Kidney epithelial cell (primary cell): ENCODE measurements at places on chromosomes 4 and X. TPM values are rescaled to one million over a fixed set of nuclear protein-coding genes. Genes with fewer than 3 reads are reported as not detected.
A peak's percentile ranks its signal among the peaks of the same experiment; 100 is the strongest.

GRCh38 chrX:149205937-149206336 is 299.2 kb downstream of the IDS start:
- DNase-seq, result no peak

- DNase-seq, result no peak
Observed at GRCh38 chr4:120228086-120228485, 161.4 kb upstream of the MAD2L1 start.

GRCh38 chrX:64152857-64153256 is 52.7 kb downstream of the AMER1 start:
- DNase-seq, result no peak

DNA sequence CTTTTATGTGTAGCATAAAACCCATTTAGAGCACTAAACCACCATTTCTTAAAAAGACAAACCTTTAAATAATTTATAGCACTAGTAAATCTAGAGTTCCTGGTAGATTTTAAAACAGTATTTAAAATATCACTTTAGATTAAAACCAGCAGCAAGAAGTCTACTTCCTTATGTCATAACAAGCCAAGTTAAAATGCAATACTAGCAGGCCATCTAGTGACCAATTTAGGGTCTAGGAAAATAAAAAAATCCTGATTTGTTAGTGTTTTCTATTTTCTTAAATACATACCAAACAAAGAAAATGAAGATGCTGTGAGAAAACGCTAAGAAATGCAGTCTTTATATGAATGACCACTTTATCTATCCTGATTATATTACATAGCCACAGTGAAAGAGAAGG is 53.9 kb downstream of the PAPSS1 start:
- DNase-seq, result no peak

DNA sequence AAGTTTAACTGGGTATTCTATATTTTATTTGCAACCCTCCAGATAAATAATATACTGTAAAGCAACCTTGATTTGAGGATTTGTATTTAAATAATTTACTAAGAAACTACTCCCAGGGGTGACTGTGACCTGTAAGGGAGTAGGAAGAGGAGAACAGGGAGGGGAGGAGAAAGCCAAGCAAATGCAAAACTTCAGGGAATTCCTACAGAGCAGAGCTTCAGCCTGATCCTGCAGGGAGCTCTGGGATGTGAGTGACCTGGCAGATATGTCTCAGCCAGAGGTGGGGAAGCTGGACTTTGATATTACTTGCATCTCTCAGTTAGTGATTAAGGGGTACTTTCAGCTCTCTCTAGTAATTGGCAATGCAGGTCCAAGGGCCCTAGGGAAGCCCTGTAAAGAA is 302.0 kb downstream of the FRMPD4 start:
- DNase-seq, result no peak

DNA sequence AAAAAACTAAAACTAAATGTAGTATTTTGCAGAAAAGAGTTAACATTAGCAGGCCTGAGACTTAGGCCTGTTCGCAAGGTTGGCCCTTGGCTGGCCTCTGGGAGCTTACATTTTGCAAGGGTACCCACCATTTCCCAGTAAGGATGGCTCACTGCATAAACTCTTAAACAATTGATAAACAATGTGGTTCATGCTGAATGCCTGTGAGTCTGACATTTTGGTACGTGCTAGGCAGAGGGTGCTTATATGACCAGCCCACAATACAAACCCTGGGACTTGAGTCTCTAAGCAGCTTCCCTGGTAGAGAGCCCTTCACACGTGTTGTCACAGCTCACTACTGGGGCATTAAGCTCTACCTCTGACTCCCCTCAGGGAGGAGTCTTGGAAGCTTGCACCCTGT is 7.4 kb downstream of the PRPS2 start:
- no peak for DNase-seq

- no peak for DNase-seq
Observed at GRCh38 chr4:243426-243825, 61.8 kb downstream of the ZNF732 start.

GRCh38 chr4:114019969-114020358 is 40.5 kb upstream of the ARSJ start:
- no peak for DNase-seq

GRCh38 chr4:133287396-133287795 is 138.3 kb downstream of the PCDH10 start:
- no peak for DNase-seq

DNA sequence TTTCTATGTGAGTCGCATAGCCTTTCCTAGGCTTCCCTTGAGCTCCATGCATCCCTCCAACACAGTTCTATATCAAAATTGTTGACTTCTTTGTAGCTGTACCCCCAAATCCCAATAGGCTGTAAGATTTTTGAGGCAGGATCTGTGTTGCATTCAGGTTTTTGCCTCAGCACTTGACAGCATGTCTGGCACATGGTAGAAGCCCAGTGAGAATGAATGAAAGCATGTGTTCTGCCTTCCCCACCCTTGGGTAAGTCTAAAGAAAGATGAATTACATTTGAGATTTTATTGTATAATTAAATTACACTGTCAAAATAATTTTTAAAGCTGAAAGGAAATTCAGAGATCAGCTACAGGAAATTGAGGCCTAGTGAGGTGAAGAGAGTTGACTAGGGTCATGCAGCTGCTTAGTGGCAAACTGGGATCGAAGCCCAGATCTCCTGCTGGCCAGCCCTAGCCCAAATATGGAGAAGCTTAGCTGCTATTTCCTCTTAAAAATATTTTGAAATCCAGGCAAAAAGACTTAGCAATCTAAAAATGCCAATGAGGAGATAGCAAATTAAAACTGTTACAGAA is 122.5 kb downstream of the SPATA18 start:
- no peak for DNase-seq

DNA sequence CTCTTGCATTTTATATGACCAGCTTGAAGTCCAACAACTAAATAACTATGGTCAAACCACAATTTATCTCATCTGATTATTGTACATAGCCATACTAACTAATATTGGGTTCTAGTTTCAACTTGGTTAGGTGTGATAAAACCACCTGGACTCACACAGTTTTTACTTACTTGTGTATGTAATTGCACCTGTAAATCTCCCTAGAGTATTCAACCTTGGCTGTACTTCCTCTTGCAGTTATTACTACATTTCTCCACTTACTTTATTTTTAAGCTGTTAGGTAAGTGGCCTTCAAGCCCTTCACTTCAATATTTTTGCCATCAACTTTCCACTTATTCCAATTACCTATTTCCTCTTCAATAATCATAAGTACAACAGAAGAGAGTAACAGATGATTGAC is 115.8 kb upstream of the ANKRD50 start:
- DNase-seq, result no peak

- DNase-seq, result peak; percentile 25
Observed at GRCh38 chr4:143025081-143025704, 159.5 kb upstream of the USP38 start.

GRCh38 chrX:115968436-115969252 is 201.9 kb upstream of the AGTR2 start:
- peak; percentile 12 for DNase-seq

DNA sequence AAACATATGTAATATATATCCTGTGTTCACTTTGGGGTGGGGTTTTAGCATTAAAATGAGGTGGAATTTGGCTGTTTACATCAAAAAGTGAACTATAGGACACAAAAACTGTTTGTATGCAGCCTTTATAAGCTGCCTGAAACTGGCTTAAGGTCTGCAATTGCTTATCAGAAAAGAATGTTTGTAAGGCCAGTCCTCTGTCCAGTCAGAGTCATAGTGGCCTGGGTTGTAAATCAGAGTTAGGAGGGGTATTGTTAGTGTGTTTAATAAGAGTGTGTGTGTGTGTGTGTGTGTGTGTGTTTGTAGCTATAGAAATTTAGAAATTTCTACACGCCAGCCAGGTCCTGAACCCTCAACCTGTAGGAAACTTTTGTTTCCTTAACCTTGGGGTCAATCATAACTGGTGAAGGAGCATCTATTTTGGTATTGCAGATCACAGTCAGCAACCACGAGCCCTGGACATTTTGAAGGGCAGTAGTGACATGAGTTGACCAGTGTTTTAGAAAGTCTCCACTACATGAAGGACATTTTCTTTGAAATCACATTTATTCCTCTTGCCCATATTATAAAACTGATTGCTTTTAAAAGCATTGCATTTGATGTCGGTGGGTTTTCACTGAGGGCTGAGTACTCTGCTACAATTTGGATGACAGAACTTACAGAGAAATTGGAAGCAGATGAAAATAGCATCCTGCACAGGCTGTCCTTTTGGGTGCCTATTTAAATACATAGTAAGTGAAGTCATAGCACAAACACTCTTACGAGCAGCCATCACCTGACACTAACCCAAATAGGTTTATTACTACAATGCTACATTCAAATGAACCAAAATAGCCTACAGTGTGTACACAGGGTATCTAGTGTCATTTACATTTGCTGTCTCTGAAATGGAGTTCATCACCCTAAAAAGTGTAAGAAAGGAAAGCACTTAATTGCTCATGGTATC is 11.2 kb upstream of the TMEM154 start:
- no peak for DNase-seq

- no peak for DNase-seq
Observed at GRCh38 chr4:17482716-17483115, 29.2 kb downstream of the QDPR start.

DNA sequence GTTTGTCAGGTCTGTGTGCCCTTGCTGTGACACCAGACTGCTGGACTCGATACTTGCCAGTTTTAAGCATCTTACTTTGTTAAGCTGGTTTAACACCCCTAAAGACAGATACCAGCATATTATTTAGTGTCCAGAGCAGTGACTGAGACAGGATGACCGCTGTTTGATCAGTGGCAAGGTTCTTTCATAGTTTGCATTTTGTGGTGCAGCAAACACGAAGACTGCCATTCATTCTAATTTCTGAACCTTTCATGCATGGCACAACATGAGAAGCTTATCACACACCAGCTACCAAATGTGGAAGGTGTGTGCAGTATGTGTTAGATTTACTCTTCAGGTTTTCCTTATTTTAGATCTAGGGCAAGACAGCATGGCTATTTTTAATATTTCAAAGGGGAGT is 28.2 kb downstream of the JADE1 start:
- DNase-seq, result no peak

GRCh38 chr4:132264176-132264575 is 884.9 kb upstream of the PCDH10 start:
- no peak for DNase-seq

DNA sequence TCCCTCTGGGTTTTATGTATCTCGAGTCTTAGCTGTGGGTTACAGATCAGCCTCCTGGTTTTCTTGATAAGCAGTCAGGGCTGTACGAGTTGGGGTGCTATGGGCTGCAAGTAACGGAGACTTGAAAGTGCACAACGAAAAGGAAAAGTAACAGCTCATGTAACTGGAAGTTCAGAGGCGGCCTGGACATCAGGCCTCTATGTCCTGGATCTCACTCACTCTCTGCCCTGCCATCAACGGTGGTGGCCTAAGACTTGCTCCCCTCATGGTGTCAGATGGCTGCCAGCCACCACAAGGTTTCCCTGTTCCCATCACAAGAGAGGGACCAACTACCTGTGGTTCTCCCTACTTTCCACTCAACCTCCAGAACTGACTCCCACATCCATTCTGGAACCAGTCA is 4.8 kb downstream of the PPP2R2C start:
- DNase-seq, result no peak

GRCh38 chr4:169765835-169766234 is 8.1 kb upstream of the HPF1 start:
- DNase-seq, result no peak

DNA sequence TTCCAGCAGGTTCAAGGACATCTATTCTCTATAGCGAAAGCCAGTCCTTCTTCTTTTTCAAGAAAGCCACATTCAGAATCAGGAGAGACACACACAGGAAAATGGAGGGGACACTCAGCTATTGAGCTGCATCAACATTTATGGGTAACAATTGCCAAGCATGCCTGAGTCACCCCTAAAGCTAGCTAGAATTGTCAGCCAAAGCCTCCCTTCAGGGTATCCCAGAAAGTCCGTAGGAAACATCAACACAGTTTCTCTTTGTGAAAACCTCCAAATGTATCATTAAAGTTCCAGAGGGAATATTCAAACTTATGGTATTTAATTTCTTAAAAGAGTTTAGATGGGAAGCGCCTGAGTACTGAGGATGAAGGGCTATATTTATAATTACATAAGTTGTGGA is 331.1 kb upstream of the SLC7A11 start:
- DNase-seq, result no peak

GRCh38 chr4:29002151-29002550 is 1718.0 kb upstream of the PCDH7 start:
- no peak for DNase-seq

- DNase-seq, result peak; percentile 14
Observed at GRCh38 chr4:24330172-24330571, 254.2 kb downstream of the DHX15 start.

- DNase-seq, result no peak
Observed at GRCh38 chrX:4320436-4320947, 607.0 kb upstream of the PRKX start.

GRCh38 chr4:119733431-119733830 is 104.8 kb upstream of the PDE5A start:
- no peak for DNase-seq

GRCh38 chr4:86250006-86250405 is 109.8 kb downstream of the MAPK10 start:
- DNase-seq, result no peak

GRCh38 chr4:54038056-54038455 is 26.3 kb downstream of the CHIC2 start:
- no peak for DNase-seq

DNA sequence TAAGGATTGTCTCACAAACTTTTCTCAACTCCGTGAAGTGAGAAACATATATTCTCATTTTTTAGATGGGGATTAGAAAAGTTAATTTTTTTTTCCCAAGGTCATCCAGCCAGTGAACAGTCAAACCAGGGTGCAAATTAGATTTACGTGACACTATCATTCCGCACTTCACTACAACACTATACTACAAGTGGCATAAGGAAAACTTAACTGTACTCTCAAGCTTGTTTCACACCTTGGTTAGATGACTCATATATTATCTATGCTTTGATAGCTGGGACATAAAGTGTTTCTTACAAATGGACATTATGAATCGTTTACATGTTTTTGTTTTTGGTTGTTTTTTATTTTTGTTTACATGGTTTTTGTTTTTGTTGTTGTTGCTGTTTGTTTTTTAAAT is 525.7 kb downstream of the PPARGC1A start:
- DNase-seq, result no peak

Gene ZNF141
- total RNA-seq, result 8.4 and 10.6 TPM in 2 replicates

Gene TIGD4
- 0.14 and 0.29 TPM in 2 replicates for total RNA-seq

Gene SAGE1
- not detected in 2 replicates for total RNA-seq

Gene APLN
- 0.14 and 0.17 TPM in 2 replicates for total RNA-seq

Gene NWD2
- total RNA-seq, result 0.04 and 0.07 TPM in 2 replicates

Gene MCF2
- not detected in 2 replicates for total RNA-seq

Gene SLC26A1
- total RNA-seq, result 0.38 and 0.96 TPM in 2 replicates

Gene MBTPS2
- 13.3 and 15.1 TPM in 2 replicates for total RNA-seq

Gene DRD5
- not detected in 2 replicates for total RNA-seq

Gene PITX2
- 0.29 and 1.3 TPM in 2 replicates for total RNA-seq

Gene PPP2R2C
- not detected in 2 replicates for total RNA-seq
